A549 treated with DMSO at 1 μM for 4 hours (cell line): ENCODE measurements at places on chromosomes 16 and 17. TPM values are rescaled to one million over a fixed set of nuclear protein-coding genes. Genes with fewer than 3 reads are reported as not detected.

C17orf50 gene
- 0.16 to 0.30 TPM (median 0.24 TPM) in 5 replicates for total RNA-seq

ERN2 gene
- total RNA-seq: not detected in 5 replicates

CCL8 gene
- not detected in 5 replicates for total RNA-seq

KRTAP4-1 gene
- total RNA-seq: 0.15 to 0.30 TPM (median 0.20 TPM) in 4 of 5 replicates, not detected in the other

MYL4 gene
- 0.16 to 0.32 TPM (median 0.18 TPM) in 4 of 5 replicates, not detected in the other for total RNA-seq

GALNS gene
- total RNA-seq: 37.9 to 49.4 TPM (median 44.9 TPM) in 5 replicates

TNK1 gene
- total RNA-seq: 1.3 to 1.8 TPM (median 1.6 TPM) in 5 replicates

RGS11 gene
- 3.5 to 4.7 TPM (median 4.4 TPM) in 5 replicates for total RNA-seq

OR2C1 gene
- not detected in 5 replicates for total RNA-seq
